ENCODE measurements at places on chromosomes 1 and 21.

- peak; percentile 23 for DNase-seq
These were observed 40.4 kb upstream of the EIF4G3 start for GRCh38 chr1:21216835-21217811.

- no peak for DNase-seq
These were observed 380.3 kb downstream of the PLPP3 start for GRCh38 chr1:56199061-56199460.

- no peak for DNase-seq
These were observed 22.2 kb downstream of the VAV3 start for GRCh38 chr1:107942814-107943213.

DNA sequence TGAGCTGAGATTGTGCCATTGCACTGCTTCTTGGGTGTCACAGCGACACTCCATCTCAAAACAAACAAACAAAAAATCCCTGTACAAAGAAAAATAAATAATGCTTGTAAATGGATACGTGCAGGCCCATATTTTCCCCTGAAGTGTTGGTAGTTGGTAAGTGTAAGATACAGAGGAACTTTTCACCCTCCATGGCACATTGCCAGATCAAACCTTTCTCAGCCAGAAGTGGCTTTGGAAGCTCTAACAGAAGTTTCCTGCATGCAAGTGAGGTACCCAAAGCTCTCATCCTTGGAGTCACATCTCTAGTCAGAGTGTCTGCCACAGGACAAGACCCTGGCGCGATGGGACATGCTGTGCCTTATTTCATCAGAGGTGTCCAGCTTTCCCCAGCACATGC, 7.3 kb downstream of the NDUFV3 start:
- DNase-seq, result no peak

- no peak for DNase-seq
These were observed 5.8 kb upstream of the SPTA1 start for GRCh38 chr1:158692356-158692755.

DNA sequence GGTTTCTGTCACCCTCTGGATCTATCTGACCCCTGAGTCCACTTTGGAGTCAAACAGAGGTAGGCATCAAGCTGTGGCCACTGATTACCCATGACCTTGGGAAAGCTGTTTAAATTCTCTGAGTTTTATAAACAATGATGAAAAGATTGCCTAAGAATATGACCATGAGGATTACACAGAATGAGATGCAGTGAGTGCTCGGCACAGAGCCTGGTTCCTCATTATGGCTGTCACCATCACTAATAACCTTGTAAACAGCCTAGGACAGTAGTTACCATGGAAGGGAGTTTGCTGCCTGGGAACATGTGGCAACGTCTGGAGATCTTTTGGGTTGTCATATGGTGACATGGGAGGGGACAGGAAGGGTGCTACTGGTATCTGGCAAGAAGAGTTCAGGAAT, 248.3 kb upstream of the KAZN start:
- DNase-seq, result no peak

- DNase-seq, result peak; percentile 60
These were observed 13.1 kb downstream of the ICMT start for GRCh38 chr1:6222636-6223035.

GRCh38 chr1:33234131-33234530, 22.2 kb upstream of the ZNF362 start:
- no peak for DNase-seq

DNA sequence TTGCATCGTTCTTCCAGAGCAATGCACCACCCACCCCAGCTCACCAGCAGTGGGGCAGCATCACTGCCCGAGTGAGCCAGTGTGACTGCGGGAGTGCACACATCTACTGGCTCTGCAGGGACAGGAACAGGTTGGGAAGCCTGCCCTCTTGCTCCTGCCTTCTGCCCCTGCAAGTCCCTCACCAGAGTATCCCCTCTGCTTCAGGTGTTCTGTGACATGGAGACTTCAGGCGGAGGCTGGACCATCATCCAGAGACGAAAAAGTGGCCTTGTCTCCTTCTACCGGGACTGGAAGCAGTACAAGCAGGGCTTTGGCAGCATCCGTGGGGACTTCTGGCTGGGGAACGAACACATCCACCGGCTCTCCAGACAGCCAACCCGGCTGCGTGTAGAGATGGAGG, 4.2 kb downstream of the ANGPTL7 start:
- DNase-seq, result no peak

- DNase-seq, result no peak
These were observed 102.4 kb upstream of the PKN2 start for GRCh38 chr1:88581703-88582102.

GRCh38 chr1:119141020-119141424, 569 bp upstream of the WARS2 start:
- peak; percentile 65 for DNase-seq

GRCh38 chr21:42461185-42461520, 34.9 kb downstream of the RSPH1 start:
- DNase-seq, result no peak

DNA sequence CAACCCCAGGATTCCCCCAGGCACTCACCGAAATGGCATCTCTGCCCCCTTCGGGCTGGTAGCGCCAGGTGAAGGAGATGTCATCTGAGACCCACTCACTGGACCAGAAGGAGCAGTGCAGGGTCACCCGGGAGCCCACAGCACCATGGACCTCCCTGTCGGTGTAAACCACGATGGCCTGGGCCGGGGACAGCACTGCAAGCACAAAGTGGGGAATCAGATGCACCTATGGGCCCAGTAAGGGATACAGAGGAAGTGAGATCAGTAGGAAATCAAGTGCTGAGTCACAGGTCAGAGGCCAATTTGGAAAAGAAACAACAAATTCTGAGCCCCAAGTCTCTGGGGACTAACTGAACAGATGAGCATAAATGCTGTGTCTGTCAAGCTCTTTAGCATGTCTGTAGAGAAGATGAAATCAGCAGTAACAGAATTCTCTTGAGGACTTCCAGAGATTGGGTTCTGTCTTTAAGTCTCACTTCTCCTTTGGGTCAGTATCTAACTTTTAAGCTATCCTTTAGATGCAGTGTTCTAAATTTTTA, 2.5 kb downstream of the MPZ start:
- no peak for DNase-seq

DNA sequence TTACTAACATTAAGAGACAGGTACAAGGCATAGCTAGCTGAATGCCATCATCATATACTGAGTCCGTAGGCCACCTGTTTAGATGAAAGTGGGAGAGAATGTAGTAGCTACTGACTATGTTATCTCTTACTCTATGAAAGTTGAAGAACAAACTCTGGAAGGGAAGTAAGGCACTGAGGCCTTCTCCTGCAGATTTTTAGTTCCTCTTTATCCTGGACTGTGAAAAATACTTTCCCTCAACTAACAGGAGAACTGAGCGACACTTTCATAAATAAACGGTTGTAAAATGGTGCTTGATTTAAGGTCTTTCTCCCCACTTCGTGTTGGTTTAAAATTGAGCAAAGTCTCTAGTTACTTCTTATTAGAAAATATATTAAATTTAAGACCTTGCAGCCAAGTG, 101.9 kb downstream of the FNBP1L start:
- no peak for DNase-seq

GRCh38 chr1:53108646-53109580, 33.5 kb downstream of the SLC1A7 start:
- DNase-seq, result no peak

GRCh38 chr1:90936731-90937130, 85.1 kb downstream of the ZNF644 start:
- no peak for DNase-seq

GRCh38 chr1:186993996-186994395, 165.2 kb downstream of the PLA2G4A start:
- DNase-seq, result peak; percentile 9

GRCh38 chr1:21913258-21913657, 23.9 kb downstream of the HSPG2 start:
- DNase-seq, result no peak

DNA sequence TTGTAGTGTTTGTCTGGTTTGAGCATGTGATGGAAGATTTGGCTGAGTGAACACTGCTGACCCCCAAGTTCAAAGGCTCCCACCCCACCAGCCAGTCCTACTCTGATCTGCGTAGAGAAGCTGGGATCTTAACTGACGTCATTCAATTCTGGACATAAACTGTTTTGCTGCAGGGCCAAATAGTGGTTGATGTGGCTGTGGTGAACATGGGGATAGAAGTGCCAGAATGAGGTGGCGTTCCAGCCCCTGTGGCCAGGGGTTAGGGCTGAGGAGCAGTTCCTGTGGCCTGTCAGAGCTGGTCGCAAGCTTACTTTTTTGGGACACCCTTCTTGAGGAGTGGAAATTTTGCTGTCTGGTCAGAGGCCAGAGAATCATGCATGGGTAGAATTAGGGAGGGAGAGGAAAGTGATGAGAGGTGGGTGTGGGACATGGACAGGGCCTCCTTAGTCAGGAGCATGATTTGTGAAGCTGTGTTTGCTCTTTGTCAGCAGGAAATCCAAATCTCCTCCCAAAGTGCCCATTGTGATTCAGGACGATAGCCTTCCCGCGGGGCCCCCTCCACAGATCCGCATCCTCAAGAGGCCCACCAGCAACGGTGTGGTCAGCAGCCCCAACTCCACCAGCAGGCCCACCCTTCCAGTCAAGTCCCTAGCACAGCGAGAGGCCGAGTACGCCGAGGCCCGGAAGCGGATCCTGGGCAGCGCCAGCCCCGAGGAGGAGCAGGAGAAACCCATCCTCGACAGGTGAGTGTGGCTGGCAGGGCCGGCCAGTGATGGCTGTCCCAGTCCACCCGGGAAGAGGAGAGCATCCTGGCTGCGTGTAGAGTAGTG, 25.9 kb downstream of the SZRD1 start:
- no peak for DNase-seq

- no peak for DNase-seq
These were observed 633.3 kb downstream of the USP25 start for GRCh38 chr21:16363100-16363499.

- DNase-seq, result no peak
These were observed 40.9 kb upstream of the CITED4 start for GRCh38 chr1:40903106-40903505.

GRCh38 chr1:29671446-29672356, 435.4 kb downstream of the PTPRU start:
- DNase-seq, result no peak

DNA sequence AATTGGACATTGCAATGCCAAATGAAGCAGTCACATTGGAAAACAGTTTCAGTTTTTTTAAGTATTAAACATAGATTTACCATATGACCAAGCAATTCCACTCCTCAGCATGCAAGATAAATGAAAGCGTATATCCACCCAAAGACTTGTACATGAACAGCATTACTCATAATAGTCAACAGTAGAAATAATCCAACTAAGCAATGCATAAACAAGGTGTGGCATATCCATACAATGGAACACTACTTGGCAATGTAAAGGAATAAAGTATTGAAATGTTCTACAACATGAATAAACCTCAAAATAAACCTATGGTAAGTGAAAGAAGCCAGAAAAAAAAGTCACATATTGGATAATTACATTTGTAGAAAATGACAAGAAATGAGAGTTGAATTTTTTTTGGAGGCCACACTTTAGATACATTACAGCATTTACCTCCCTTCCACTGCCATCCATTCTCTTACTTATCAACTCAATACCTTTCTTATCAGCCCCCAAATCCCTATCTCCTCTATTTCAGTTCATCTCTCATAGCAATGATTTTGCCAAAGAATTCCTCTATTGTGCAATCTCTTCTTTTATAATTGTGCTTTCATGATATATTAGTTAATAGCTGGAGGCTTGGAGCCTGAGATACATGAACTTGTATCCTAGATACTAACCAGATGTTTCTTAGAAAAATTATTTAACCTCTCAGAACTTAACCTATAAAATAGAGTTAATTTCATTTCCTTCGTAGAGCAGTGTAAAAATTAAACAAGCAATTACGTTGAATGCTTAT, 414.2 kb upstream of the C1orf87 start:
- no peak for DNase-seq

DNA sequence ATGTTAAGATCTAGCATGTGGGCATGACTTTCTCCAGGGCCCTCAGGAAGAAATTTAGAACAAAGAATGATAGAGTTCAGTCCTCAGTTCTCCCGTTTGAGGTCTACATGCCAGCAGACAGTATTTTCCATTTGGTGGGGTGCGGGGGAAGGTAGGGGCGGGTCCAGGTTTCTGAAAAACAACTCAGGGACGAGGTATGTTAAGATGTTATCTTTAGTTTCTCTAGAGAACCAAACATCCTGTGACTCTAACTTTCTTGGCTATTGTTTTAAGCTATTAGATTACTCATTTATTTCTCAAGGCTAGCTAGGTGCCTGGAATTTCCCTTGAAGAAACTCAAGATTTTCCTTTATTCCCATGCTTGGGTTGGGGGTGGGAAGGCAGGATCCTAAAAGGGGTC, 42.3 kb upstream of the SYT14 start:
- peak; percentile 74 for DNase-seq
